ENCODE measurements at places on chromosomes 7 and 10. TPM values are rescaled to one million over a fixed set of nuclear protein-coding genes. Genes with fewer than 3 reads are reported as not detected.
A peak's percentile ranks its signal among the peaks of the same experiment; 100 is the strongest.

SDK1 gene
- 7.4 TPM for total RNA-seq

CHN2 gene
- 41.4 TPM for total RNA-seq

AGR3 gene
- total RNA-seq: 74.0 TPM

FAM241B gene
- total RNA-seq: 0.55 TPM

EBF3 gene
- total RNA-seq: 0.58 TPM

POR gene
- total RNA-seq: 304 TPM

ACSL5 gene
- 44.0 TPM for total RNA-seq

RAB19 gene
- 0.87 TPM for total RNA-seq

GRCh38 chr10:126586128-126586527 is 84.4 kb downstream of the C10orf90 start:
- H3K27me3 ChIP-seq: no peaks in the 10 kb centered on the region
- H3K4me3 ChIP-seq: no peak overlapping the region
- no peaks in the 10 kb centered on the region for H3K36me3 ChIP-seq
- no peaks in the 10 kb centered on the region for H3K4me1 ChIP-seq
- DNase-seq: no peak

DNA sequence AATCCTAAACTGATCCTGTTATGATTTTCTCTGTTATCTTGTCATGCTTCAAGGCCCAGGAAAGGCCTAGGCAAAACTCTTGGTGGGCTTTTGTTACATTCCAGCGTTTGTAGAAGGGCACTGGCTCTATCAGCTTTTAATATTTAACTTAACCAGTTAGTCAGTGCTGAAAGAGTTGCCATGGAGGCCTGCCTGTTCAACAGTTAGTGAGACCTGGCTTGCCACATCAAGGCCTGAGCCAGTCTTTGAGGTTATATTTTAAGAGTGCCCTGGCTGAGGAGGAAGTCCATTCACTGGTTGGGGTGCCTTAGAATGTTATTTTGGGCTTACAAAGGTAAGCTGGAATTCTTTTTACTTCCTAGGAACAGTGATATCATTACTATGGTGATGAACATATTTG is 144.1 kb upstream of the NRG3 start:
- DNase-seq: no peak
- no peaks in the 10 kb centered on the region for H3K36me3 ChIP-seq

- peaks cover 12% of the 10 kb centered on the region for H3K36me3 ChIP-seq
- DNase-seq: no peak
- H3K4me1 ChIP-seq: no peaks in the 10 kb centered on the region
- no peaks in the 10 kb centered on the region for H3K27me3 ChIP-seq
Observed at GRCh38 chr7:149573519-149573918, 75.9 kb upstream of the ZNF746 start.

DNA sequence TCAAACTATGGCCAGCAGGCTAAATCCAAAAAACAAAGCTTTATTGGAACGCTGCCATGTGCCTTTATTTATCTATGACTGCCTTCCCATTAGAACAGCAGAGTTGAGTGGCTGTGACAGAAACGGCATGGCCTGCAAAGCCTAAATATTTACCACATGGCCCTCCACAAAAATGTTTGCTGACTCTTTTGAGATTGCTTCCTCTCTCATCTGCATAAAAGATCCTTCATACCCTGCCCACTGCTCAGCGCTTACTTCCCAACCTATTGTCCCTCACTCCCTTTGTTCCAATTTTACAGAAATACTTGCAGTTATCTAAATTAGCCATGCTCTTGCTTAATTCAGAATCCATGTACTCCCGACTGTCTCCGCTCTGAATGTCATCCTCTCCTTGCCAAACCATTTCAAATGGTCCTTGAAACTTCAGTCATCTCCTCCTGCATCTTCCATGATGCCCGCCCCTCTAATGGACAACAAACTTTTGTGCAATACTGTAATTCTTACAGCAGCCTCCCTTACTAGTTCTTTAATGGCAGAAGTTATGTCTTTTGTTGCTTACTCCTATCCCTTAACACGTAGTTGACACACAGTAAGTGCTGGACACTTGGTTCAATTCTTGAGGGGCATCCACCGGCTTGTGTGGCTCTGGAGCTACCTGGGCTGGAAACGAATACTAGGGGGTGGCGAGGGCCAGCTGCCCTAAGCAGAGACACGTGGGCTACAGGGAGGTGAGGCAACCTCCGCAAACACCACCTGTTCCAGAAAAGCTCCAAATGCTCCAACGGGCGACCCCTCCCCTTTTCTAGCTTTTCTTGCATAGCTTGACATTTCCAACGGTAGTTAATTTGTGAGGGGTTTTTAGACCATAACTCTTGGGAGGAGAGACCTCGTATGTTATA is 832 bp downstream of the XRCC2 start:
- DNase-seq: no peak
- H3K4me3 ChIP-seq: peak overlapping the region; percentile 75
- H3K27ac ChIP-seq: no peak overlapping the region
- H3K4me1 ChIP-seq: no peaks in the 10 kb centered on the region
- H3K27me3 ChIP-seq: no peaks in the 10 kb centered on the region

- no peaks in the 10 kb centered on the region for H3K27me3 ChIP-seq
- no peak for DNase-seq
- H3K27ac ChIP-seq: no peak overlapping the region
- no peak overlapping the region for H3K4me3 ChIP-seq
Observed at GRCh38 chr10:116737627-116738327, 4.6 kb downstream of the HSPA12A start.

DNA sequence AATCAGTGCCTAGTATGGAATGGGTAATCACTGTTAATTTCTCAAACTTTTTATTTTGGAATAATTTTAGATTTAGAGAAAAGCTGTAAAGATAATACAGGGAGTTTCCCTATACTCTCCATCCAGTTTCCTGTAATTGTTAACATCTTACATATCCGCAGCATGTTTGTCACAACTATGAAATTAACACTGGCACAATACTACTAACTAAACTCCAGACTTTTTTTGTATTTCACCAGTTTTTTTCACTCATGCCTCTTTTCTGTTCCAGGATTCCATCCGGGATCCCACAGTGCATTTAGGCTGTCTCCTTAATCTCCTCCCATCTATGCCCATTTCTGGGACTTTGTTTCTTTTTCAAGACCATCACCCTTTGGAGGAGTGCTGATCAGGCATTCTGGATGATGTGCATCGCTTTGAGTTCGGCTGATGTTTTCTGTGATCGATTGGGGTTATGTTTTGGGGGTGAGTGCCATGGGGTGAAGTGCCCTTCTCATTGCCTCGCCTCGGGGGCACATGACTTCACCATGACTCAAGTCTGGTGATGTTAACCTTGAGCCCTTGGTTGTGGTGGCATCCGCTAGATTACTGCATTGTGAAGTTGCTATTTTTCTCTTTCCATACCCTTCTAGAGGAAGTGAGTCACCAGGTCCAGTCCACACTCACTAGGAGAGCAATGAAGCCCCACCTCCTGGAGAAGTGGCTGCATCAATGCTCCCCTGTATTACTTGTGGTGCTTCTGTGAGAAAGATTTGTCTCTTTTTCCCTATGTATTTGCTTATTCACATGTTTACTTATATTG is 43.9 kb upstream of the GRB10 start:
- no peak overlapping the region for H3K4me3 ChIP-seq
- DNase-seq: no peak
- no peak overlapping the region for H3K27ac ChIP-seq
- no peaks in the 10 kb centered on the region for H3K36me3 ChIP-seq

GRCh38 chr10:83372646-83373045 is 766.7 kb upstream of the GHITM start:
- DNase-seq: no peak
- no peaks in the 10 kb centered on the region for H3K4me1 ChIP-seq
- H3K36me3 ChIP-seq: no peaks in the 10 kb centered on the region

- peak; percentile 34 for DNase-seq
- peaks cover 40% of the 10 kb centered on the region for H3K4me1 ChIP-seq
- H3K36me3 ChIP-seq: no peaks in the 10 kb centered on the region
Observed at GRCh38 chr10:30782537-30783461, 153.2 kb upstream of the LYZL2 start.

DNA sequence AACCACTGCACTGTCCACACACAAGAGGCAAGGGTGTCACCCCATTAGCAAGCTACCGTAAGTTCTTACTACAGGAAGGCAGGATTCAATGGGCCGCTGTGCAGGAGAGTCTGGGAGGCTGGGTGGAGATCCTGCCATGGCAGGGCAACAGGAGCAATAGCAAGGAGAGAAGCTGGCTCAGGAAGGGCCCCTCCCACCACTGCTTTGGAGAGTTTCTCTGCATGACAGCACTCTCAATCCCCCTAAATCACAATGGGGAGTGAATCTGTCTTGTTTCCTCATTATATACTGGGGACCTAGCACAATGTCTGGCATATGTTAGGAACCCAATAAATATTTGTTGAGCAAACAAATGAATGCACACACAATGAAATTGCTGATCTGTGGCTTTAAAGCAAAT is 83.2 kb upstream of the SFMBT2 start:
- H3K27me3 ChIP-seq: no peaks in the 10 kb centered on the region
- DNase-seq: no peak
- H3K4me1 ChIP-seq: no peaks in the 10 kb centered on the region

DNA sequence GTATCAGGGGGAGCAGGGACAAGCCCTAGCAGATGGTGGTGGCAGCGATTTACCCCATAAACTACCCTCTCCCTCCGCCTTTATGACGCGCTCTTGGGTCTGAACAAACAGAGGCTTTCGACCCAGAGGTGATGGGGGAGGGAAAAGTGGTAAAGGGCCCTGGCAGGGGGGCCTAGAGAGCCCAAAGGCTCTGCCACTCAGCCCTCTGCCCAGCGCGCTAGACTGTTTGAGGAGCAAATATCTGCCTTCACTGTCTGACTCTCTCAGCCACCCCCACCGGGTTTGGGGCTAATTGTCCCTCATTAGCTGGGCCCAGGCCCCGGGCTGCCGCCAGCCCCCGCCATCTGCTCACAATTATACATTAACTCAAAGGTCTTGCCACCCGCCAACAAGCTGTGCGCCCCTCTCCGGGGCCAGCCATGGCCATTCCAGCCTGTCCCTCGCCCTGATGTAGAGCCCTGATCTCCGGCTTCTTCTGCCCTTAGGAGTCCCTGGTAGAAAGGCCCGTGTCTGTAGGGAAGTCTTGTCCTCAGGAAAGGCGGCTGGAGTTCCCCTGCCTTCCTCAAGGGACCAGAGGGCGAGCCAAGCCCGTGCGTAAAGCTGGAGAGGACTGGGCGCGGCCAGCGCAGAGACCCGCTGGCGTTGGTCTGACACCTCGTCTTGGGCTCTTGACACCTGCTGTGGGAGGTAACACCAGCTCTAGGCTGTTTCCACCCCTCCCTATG is 1.9 kb upstream of the PAX4 start:
- no peak overlapping the region for H3K4me3 ChIP-seq
- H3K27me3 ChIP-seq: peaks cover 69% of the 10 kb centered on the region
- no peaks in the 10 kb centered on the region for H3K4me1 ChIP-seq
- DNase-seq: peak; percentile 44
- no peaks in the 10 kb centered on the region for H3K36me3 ChIP-seq

- H3K4me3 ChIP-seq: no peak overlapping the region
- H3K27ac ChIP-seq: no peak overlapping the region
- no peaks in the 10 kb centered on the region for H3K4me1 ChIP-seq
- H3K36me3 ChIP-seq: peaks cover 6% of the 10 kb centered on the region
- DNase-seq: no peak
- H3K27me3 ChIP-seq: no peaks in the 10 kb centered on the region
Observed at GRCh38 chr10:93514521-93514920, 18.1 kb downstream of the CEP55 start.

- no peak overlapping the region for H3K4me3 ChIP-seq
- no peaks in the 10 kb centered on the region for H3K27me3 ChIP-seq
- no peaks in the 10 kb centered on the region for H3K36me3 ChIP-seq
- no peak overlapping the region for H3K27ac ChIP-seq
- H3K4me1 ChIP-seq: no peaks in the 10 kb centered on the region
Observed at GRCh38 chr7:36057323-36057722, 95.7 kb upstream of the EEPD1 start.

DNA sequence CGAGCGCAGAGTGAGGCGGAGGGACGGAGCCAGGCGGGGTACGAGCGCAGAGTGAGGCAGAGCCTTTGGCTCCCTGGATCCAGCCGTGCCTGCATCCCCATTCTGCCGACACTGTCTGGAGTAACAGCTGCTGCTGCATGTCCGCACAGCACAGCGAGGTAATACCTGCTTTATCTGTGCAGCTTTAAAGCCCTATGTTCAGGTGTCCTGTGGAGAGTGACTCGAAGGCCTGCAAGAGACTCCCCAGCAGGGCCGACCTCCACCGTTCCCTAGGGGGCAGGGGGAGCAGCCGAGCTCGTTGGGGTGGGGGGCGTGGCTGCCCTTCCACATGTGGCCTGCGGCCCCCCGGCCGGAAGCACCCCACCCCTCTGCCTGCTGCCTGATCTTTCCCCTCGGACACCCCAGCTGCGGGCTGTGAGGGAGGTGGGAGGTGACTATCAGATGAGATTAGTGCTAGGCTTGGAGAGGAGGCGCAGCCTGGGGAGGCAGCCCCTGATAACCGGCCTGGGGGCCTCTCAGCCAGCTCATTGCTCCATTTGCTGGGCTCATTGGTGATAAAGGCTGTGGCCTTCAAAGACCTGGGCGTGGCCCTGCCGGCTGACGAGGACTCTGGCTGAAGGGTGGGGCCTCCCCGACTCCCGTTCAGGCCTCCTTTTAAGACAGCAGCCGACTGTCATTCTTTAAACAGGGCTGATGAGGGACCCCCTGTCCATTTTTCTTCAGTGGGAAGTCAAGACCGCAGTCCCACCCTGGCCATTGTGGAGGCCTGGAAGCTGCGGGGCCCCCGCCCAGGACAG is 8.0 kb downstream of the VENTX start:
- H3K4me3 ChIP-seq: no peak overlapping the region
- DNase-seq: peak; percentile 84
- peaks cover 22% of the 10 kb centered on the region for H3K4me1 ChIP-seq
- H3K27me3 ChIP-seq: peaks cover 45% of the 10 kb centered on the region
- H3K36me3 ChIP-seq: no peaks in the 10 kb centered on the region

GRCh38 chr10:58502956-58503355 is 9.7 kb upstream of the BICC1 start:
- H3K27ac ChIP-seq: no peak overlapping the region
- no peak for DNase-seq
- no peak overlapping the region for H3K4me3 ChIP-seq
- H3K36me3 ChIP-seq: no peaks in the 10 kb centered on the region
- H3K27me3 ChIP-seq: no peaks in the 10 kb centered on the region

GRCh38 chr7:34069676-34070075 is 164.3 kb downstream of the BMPER start:
- H3K36me3 ChIP-seq: no peaks in the 10 kb centered on the region
- H3K4me1 ChIP-seq: peaks cover 38% of the 10 kb centered on the region
- peak; percentile 55 for DNase-seq
- no peak overlapping the region for H3K4me3 ChIP-seq
- peak overlapping the region; percentile 10 for H3K27ac ChIP-seq

DNA sequence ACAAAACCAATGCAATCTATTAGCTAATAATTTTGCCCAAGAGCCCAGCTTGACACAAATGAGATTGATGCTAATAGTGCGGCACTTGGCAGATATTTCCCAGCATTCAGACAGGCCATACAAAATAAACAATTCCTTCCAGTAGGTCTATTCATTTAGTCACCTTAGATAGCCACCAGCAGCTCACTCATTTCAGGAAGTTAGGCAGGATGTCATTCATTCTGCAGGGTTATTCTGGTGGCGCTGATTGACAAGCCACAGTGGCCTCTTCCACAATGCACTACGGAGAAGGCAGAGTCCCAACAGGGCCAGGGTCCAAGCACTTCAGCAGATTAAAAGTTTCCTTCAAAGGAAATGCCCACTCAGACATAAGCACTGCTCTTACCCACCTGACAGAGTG is 55.8 kb downstream of the PIK3AP1 start:
- H3K4me3 ChIP-seq: no peak overlapping the region
- H3K27ac ChIP-seq: no peak overlapping the region
- H3K4me1 ChIP-seq: no peaks in the 10 kb centered on the region
- DNase-seq: peak; percentile 24
- no peaks in the 10 kb centered on the region for H3K27me3 ChIP-seq
